Adrenal gland (tissue), 19 donors: ENCODE measurements at places on chromosomes 1 and 21. TPM values are rescaled to one million over a fixed set of nuclear protein-coding genes. Genes with fewer than 3 reads are reported as not detected.

ZBTB8B gene
- polyA plus RNA-seq: 0.09 TPM

MATN1 gene
- polyA plus RNA-seq: 0.08 TPM

DNA sequence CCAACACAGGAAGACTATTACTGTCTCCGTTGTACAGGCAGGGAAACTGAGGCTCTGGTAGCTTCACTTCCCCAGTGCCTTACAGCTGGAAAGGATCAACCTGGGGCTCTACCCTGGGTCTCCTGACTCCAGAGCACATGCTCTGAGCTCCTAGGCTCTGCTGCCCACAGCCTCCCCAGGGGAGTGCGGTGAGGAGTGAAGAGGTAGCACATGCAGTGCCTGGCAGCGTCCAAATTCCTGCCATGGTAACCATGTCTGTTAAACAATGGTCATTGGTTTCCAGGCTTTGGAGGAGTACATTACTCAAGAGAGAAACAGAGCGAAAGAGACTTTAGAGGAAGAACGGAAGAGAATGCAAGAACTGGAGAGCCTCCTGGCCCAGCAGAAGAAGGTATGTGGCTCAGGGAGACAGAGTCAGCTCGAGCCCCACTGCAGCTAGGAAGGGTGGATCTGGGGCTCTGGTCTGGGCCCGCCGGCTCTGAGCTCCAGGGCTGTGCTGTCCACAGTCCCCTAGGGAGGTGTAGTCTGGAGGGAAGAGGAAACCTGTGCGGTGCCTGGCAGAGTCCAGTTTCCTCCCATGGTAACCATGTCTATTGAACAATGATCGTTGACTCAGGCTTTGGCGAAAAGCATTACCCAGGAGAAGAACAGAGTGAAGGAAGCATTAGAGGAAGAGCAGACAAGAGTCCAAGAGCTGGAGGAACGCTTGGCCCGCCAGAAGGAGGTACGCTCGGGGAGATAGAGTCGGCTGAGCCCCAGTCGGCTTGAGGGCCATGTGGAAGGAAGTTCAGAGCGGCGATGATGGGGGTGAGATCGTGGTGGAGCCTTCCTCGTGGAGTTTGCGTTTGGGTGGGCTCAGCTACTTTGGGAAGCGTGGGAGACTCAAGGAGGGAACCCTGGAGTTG, 64.6 kb upstream of the EFHD2 start:
- no peak for DNase-seq
- H3K27ac ChIP-seq: peak overlapping the region; percentile 42
- H3K4me1 ChIP-seq: peaks cover 18% of the 10 kb centered on the region

- DNase-seq: no peak
- H3K36me3 ChIP-seq: no peaks in the 10 kb centered on the region
- no peak overlapping the region for H3K4me3 ChIP-seq
- H3K27ac ChIP-seq: peak overlapping the region; percentile 74
- no peaks in the 10 kb centered on the region for H3K4me1 ChIP-seq
- H3K27me3 ChIP-seq: no peaks in the 10 kb centered on the region
These were observed 143.4 kb upstream of the ERRFI1 start for GRCh38 chr1:8169364-8170058.

- no peaks in the 10 kb centered on the region for H3K4me1 ChIP-seq
- H3K27me3 ChIP-seq: no peaks in the 10 kb centered on the region
- no peak overlapping the region for H3K27ac ChIP-seq
These were observed 349.6 kb downstream of the PTBP2 start for GRCh38 chr1:97071173-97071572.

- no peaks in the 10 kb centered on the region for H3K36me3 ChIP-seq
- H3K27me3 ChIP-seq: no peaks in the 10 kb centered on the region
- no peak for DNase-seq
- H3K4me3 ChIP-seq: no peak overlapping the region
- H3K27ac ChIP-seq: no peak overlapping the region
- H3K4me1 ChIP-seq: no peaks in the 10 kb centered on the region
These were observed 163.6 kb upstream of the PALMD start for GRCh38 chr1:99482286-99482685.

- H3K27me3 ChIP-seq: no peaks in the 10 kb centered on the region
- DNase-seq: peak; percentile 33
- no peaks in the 10 kb centered on the region for H3K36me3 ChIP-seq
- H3K27ac ChIP-seq: no peak overlapping the region
These were observed 335.0 kb upstream of the GREM2 start for GRCh38 chr1:240946926-240947325.

ADGRB2 gene
- polyA plus RNA-seq: 9.2 TPM

DNA sequence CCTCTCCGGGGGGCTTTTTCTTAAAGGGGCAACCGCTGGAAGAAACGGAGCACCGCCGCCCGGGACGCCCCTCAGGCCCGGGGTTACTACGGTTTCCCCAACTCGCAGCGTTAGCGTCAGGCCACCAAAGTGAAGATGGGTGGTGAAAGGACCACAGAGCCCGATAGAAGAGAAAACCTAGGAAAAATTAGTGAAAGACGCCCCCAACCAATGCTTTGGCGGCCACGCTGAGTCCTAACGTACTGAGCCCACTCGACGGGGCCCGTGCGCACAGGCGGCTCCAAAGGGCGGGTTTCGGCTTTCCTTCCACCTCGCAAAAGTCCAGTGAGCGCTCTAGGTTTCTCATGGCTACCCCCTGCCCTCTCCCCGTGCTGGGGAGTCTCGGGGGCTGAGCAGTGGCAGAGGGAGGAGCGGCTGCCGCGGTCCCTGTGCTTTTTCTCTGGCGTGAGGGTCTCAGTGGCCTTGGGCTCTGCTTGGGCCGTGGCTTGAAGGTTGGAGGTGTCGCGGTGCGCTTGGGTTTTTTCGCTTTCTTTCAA, 12.2 kb upstream of the SPEN start:
- peak overlapping the region; percentile 58 for H3K4me3 ChIP-seq
- peaks cover 17% of the 10 kb centered on the region for H3K4me1 ChIP-seq
- DNase-seq: no peak
- H3K27ac ChIP-seq: peak overlapping the region; percentile 96
- no peaks in the 10 kb centered on the region for H3K36me3 ChIP-seq

GRCh38 chr1:241115784-241116183, 241.2 kb downstream of the RGS7 start:
- H3K27me3 ChIP-seq: no peaks in the 10 kb centered on the region
- H3K36me3 ChIP-seq: no peaks in the 10 kb centered on the region
- H3K4me3 ChIP-seq: no peak overlapping the region
- no peak for DNase-seq
